ENCODE measurements at places on chromosomes 4 and X.
A peak's percentile ranks its signal among the peaks of the same experiment; 100 is the strongest.

GRCh38 chr4:162131256-162131655, 32.5 kb downstream of the FSTL5 start:
- H3K4me1 ChIP-seq = no peaks in the 10 kb centered on the region
- no peaks in the 10 kb centered on the region for H3K27me3 ChIP-seq
- H3K4me3 ChIP-seq = no peak overlapping the region
- DNase-seq = no peak

GRCh38 chrX:141320801-141321200, 78.5 kb upstream of the SPANXC start:
- no peak overlapping the region for H3K27ac ChIP-seq
- no peak overlapping the region for H3K4me3 ChIP-seq
- no peaks in the 10 kb centered on the region for H3K4me1 ChIP-seq
- DNase-seq = no peak

- H3K36me3 ChIP-seq = no peaks in the 10 kb centered on the region
- H3K4me1 ChIP-seq = peaks cover 9% of the 10 kb centered on the region
- H3K27me3 ChIP-seq = no peaks in the 10 kb centered on the region
- H3K4me3 ChIP-seq = no peak overlapping the region
- H3K27ac ChIP-seq = no peak overlapping the region
- DNase-seq = no peak
Measured at GRCh38 chr4:75634951-75635350, 4.6 kb upstream of the CDKL2 start.

DNA sequence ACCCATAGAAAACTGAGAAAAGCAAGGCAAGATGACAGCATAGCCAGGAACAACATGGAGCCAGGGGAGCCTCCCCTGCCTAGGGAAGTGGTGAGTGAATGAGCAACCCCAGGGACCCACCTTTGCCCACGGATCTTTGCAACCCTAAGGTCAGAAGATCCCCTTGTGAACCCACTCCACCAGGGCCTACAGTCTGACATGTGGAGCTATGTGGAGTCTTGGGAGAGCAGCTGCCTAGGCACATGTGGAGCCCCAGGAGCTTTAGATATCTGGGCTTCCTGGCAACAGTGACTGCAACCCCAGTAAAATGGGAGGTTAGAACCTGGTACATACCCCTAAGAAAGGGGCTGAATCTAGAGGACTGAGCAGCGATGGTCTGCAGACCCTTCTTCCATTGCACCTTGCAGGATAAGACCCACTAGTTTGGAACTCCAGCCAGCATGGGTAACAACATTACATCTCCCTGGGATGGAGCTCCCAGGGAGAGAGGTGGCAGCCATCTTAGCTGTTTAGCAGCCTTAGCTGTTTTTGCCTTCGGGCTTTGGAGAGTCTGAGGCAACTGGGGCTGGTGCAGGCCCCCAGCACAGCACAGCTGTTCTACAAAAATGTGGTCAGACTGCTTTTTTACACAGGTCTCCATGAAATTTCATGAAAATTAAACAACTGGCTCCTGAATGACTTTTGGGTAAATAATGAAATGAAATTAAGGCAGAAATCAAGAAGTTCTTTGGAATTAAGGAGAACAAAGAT, 104.7 kb upstream of the TRIM2 start:
- no peaks in the 10 kb centered on the region for H3K36me3 ChIP-seq
- no peak overlapping the region for H3K4me3 ChIP-seq
- no peaks in the 10 kb centered on the region for H3K27me3 ChIP-seq
- H3K4me1 ChIP-seq = no peaks in the 10 kb centered on the region

DNA sequence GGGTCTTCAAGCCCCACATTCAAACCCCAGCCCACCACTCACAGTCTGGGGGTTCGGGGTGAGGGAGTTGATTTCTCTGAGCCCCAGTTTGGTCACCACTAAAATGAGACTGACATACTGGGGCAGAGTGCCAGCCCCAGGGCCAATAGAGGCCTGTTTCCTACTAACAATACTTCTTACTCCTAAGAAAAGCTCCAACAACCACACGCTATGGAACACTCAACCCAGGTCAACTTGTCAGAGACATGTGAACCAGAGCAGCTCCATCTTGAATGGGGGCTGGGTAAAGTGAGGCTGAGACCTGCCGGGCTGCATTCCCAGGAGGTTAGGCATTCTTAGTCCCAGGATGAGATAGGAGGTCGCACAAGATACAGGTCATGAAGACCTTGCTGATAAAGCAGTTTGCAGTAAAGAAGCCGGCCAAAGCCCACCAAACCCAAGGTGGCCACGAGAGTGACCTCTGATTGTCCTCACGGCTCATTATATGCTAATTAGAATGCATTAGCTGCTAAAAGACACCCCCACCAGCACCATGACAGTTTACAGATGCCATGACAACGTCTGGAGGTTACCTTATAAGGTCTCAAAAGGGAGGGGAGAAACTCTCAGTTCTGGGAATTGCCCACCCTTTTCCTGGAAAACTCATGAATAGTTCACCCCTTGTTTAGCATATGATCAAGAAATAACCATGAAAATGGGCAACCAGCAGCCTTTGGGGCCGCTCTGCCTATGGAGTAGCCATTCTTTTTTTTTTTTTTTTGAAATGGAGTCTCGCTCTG, 26.6 kb upstream of the HTRA3 start:
- H3K4me3 ChIP-seq = no peak overlapping the region
- H3K4me1 ChIP-seq = no peaks in the 10 kb centered on the region
- H3K27me3 ChIP-seq = no peaks in the 10 kb centered on the region
- no peak for DNase-seq

DNA sequence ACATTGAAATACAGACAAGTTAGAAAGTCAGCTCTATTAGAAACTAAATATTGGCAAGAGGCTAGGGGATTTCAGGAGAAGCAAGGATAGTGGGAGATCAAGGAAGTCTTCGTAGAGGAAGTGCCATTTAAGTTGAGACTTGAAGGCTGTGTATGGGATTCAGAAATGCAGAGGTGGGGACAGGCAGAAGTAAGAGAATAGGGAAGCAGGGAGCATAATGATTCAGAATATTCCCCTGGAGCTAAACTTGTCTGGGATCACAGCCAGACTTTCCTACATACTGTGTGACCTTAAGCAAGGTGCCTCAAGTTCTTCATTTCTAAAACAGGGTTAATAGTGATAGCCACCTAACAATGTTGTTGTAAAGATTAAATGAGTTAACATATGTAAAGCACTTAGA, 108.8 kb downstream of the DDIT4L start:
- no peaks in the 10 kb centered on the region for H3K36me3 ChIP-seq
- no peak overlapping the region for H3K27ac ChIP-seq
- no peak overlapping the region for H3K4me3 ChIP-seq
- no peak for DNase-seq
- no peaks in the 10 kb centered on the region for H3K4me1 ChIP-seq

DNA sequence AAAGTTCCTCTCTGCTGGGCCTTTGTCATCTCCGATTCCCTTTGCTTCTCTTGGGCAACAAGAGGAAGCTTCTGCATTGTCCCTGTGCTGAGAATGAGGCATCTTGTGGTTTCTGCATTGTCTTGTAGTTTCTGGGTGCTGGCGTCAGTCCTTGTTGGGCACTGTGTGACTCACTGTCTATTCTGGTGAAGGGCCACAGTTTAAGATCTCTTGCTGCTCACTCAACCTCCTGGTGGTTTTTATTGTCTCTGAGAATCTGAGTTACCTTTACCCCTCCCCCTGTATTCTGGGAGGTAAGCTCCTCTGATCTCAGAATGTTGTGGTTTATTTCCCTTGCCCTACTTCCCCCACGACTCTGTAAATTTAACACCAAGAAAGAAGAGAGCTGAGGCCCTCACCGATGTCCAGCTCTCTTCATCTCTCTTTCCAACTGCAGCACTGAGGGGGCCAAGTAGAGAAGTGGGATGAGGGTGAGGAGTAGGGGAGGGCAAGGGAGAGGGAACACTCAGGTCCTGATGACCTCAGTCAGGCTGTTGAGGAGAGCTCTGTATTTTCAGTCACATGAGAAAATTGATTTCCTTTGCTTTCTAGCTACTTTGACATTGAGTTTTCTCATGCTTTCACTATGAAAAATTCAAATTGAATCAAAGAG, 441.6 kb upstream of the PITX2 start:
- H3K4me3 ChIP-seq = no peak overlapping the region
- H3K36me3 ChIP-seq = no peaks in the 10 kb centered on the region
- DNase-seq = no peak
- H3K4me1 ChIP-seq = no peaks in the 10 kb centered on the region
- H3K27ac ChIP-seq = no peak overlapping the region

GRCh38 chrX:71096760-71097032, 1.0 kb downstream of the FOXO4 start:
- peak overlapping the region; percentile 58 for H3K4me3 ChIP-seq
- H3K27me3 ChIP-seq = no peaks in the 10 kb centered on the region
- no peaks in the 10 kb centered on the region for H3K4me1 ChIP-seq
- DNase-seq = no peak
- no peaks in the 10 kb centered on the region for H3K36me3 ChIP-seq

DNA sequence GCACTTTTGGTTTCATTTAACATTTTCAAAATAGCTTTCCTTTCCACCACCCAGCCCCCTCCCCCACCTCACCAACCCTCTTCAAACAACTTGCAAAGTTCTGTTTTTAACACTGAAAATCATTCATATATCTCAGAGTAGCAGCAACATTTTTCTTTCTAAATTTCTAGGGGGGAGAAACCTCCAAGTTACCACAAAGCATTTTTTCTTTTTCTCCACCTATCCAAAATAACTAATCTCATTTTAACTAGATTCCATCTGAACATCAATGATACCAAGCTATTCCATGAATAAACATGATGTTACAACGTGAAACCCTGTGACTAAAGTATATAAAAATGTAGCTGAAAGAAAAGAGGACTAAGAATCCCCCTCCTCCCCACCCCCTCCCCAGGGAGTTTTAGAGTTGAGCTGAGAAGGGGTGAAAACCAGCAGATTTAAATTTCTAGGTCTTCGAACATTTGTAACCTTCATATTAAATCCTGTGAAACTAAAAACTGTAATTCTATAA, 5.2 kb downstream of the LDB2 start:
- no peak overlapping the region for H3K27ac ChIP-seq
- no peaks in the 10 kb centered on the region for H3K36me3 ChIP-seq
- DNase-seq = peak; percentile 36
- no peaks in the 10 kb centered on the region for H3K27me3 ChIP-seq

DNA sequence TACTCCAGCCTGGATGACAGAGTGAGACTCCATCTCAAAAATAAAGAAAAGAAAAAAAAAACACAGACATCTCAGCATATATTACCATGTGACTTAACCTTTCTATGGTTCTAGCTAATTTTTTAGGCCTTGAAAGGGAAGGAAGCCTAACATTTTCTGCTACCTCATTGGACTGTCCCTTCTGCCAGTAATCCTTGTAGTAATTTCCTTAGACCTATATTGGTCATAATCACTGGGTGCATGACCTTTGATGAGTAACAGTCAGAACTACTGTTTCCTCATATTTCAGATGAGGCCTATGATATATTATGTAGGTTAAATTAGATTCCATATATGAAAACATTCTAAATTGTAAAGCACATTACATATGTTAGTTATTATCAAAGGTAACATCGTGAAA, 9.6 kb downstream of the XIAP start:
- no peaks in the 10 kb centered on the region for H3K36me3 ChIP-seq
- H3K4me3 ChIP-seq = no peak overlapping the region
- H3K4me1 ChIP-seq = no peaks in the 10 kb centered on the region
- H3K27ac ChIP-seq = no peak overlapping the region
- H3K27me3 ChIP-seq = no peaks in the 10 kb centered on the region

DNA sequence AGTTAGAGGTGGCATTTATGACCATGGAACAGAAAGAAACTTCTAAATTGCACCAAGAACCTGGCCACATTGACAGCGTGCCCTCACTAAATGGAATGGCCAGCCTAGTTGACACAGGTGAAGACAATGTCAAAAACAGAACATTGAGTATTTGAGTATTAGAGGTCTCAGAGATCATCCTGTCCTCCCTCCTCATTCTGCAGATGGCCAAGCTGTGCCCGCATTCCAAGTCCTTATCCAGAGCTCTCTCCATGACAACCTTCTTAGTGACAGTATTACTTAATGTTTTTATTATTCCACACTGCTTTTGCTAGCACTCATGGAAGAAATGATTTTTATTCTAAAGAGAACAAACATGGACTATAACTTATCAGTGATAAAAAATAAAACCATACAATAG, 9.9 kb upstream of the CCDC110 start:
- no peak overlapping the region for H3K4me3 ChIP-seq
- H3K27ac ChIP-seq = no peak overlapping the region
- H3K4me1 ChIP-seq = peaks cover 4% of the 10 kb centered on the region
- H3K27me3 ChIP-seq = no peaks in the 10 kb centered on the region
- no peaks in the 10 kb centered on the region for H3K36me3 ChIP-seq

DNA sequence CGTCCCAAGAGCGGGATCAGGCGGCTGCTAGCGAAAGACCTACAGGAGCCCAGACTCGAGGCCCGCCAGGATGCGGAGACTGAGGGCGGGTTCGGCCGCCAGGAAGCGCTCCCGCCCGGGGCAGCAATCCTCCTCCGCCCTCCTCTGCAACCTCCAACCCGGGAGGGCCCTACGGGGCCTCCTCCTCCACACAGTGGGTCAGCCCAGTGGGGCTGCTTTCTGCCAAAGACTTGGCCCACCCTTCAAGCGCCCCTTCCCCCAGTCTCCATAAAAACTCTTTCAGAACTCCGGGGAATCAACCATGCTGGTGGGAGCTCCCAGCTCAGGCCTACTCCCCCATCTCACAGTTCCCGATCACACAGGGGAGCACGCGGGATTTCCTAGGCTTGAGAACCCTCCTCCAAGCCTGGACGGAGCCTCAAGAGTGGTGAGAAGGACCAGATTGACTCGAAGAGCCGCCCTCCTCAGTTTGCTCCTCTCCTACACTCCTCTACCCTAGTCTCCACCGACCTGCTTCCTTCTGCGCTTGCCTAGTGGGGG, 77.5 kb downstream of the RLIM start:
- H3K4me1 ChIP-seq = peaks cover 7% of the 10 kb centered on the region
- H3K27ac ChIP-seq = peak overlapping the region; percentile 73
- H3K36me3 ChIP-seq = no peaks in the 10 kb centered on the region

GRCh38 chrX:29555465-29556091, 659.8 kb upstream of the MAGEB2 start:
- no peak for DNase-seq
- H3K27me3 ChIP-seq = no peaks in the 10 kb centered on the region
- H3K4me1 ChIP-seq = no peaks in the 10 kb centered on the region
- no peak overlapping the region for H3K4me3 ChIP-seq
- no peaks in the 10 kb centered on the region for H3K36me3 ChIP-seq

GRCh38 chr4:98617358-98618047, 40.9 kb downstream of the TSPAN5 start:
- DNase-seq = no peak
- no peak overlapping the region for H3K4me3 ChIP-seq
- no peak overlapping the region for H3K27ac ChIP-seq
- peaks cover 2% of the 10 kb centered on the region for H3K4me1 ChIP-seq
- H3K36me3 ChIP-seq = no peaks in the 10 kb centered on the region
- H3K27me3 ChIP-seq = no peaks in the 10 kb centered on the region

DNA sequence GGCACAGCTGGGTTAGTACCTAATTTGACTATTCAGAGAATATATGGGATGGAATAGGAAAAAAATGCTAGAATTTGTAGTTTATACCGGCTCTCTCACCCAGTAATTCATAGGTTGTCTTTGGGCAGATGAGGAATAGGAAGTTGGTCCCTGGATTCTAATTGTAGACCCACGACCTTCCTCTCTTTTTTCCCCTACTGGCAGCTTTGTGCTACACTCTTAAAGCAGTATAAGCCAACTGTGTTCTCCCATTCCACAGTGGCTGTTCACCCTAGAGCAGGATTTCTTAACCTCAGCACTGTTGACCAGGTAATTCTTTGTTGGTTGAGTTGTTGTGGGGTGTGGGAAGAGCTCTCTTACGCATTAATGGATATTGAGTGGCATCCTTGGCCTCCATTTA, 92.9 kb downstream of the FNIP2 start:
- no peak for DNase-seq
- H3K36me3 ChIP-seq = peaks cover 7% of the 10 kb centered on the region
- H3K4me3 ChIP-seq = no peak overlapping the region
- H3K27me3 ChIP-seq = no peaks in the 10 kb centered on the region
- H3K4me1 ChIP-seq = peaks cover 6% of the 10 kb centered on the region

All from lung (tissue), 17 donors.